ENCODE measurements at places on chromosomes 6 and 20.

DNA sequence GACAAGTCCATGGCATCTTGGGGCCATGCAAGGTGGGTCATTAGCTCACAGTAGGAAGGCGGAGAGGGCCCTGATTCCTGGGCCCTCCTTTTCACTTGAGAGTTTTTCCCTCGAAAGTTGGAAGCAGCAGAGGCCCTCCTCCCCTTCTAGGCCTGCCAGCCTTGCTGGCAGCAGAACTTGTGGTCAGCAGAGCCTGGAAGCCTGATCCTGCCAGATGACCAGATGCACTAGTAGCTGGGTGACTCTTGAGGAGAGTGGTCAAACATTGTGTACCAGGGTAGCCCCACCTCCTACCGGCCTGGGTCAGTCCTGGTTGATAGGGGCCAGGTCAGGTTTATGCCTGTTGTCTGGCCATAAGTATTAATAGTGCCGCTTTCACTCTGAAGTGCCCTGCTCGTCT, 3.8 kb upstream of the HMGA1 start:
- no peak for DNase-seq

DNA sequence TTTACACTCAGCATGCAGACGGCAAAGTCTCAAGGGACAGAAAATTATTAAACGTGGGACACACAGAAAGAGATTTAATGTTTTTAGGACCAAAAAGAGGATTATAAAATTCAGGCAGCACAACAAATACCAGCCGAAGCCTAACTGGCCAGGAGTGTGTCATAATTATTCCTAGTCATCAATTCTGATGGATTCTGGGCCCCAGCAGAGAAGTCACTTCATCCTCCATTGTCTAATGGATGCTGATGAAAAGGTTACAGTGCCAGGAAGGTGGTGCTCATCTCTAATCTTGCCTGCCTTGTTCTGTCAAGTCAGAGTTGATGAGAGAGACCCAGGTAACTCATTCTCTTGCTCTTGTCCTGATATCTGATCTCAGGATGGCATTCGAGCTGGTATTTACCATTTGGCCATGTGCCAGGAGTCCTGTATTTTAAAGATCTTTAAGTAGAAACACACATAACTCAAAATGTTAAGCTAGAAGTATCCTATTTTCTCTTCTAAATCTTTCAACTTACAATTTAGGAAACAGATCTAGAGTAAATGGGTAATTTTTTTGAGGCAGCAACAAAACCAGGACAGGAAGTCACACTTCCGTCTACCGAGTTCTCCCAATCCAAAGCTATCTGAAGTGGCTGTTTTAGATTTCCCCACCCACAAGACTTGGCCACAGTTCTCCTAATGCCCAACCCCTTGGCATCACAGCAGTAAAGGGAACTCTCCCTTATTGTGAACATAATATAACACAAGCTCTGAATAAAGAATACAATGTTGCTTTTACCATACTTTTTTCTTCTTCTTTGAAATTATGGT, 50.0 kb downstream of the ADAT2 start:
- DNase-seq: no peak

GRCh38 chr6:15090145-15090579, 155.7 kb upstream of the JARID2 start:
- DNase-seq: no peak

GRCh38 chr6:113854531-113855499, 2.3 kb upstream of the MARCKS start:
- DNase-seq: no peak

All from CD4-positive, alpha-beta T cell (primary cell).